ENCODE measurements at places on chromosomes 6 and 20.

- DNase-seq: no peak
These were observed 39.0 kb downstream of the GCM1 start for GRCh38 chr6:53109612-53110011.

DNA sequence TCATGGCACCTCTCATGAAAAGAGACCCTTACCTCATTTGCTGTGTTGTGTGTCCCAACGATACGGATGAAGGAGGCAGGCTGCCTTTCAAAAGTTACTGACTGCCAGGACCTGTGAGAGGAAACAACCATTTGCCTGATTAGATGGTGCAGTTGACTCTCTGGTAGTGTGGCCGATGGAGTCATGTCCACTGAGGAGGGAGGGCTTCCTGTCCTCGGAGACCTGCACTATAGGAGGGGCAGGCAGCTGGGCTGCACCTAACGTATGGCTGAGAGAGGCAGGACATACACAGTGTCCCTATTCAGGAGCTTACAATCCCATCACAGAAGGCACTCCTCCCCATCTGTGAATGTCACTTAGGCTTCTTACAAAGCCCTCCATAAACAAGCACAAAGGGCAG is 373.0 kb downstream of the ZFAND3 start:
- no peak for DNase-seq

DNA sequence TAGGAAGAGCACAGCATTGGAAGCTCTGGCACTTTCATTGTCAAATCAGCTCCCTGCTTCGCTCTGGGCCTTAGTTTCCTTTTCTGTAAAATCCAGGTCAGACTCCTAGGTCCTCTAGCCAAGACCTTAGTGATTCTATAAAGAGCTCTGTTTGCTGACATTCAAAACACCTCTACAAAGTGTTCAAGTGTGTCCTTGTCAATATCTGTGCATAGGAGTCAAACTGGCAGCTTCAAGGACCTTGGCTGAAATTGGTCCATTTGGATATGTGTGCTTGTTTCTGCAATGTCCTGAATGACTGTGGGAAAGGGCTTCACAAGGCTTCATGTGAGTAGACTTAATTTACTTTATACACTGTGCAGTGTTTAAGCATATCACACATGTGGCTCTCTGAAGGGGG is 73.9 kb upstream of the ENPP5 start:
- DNase-seq: no peak

DNA sequence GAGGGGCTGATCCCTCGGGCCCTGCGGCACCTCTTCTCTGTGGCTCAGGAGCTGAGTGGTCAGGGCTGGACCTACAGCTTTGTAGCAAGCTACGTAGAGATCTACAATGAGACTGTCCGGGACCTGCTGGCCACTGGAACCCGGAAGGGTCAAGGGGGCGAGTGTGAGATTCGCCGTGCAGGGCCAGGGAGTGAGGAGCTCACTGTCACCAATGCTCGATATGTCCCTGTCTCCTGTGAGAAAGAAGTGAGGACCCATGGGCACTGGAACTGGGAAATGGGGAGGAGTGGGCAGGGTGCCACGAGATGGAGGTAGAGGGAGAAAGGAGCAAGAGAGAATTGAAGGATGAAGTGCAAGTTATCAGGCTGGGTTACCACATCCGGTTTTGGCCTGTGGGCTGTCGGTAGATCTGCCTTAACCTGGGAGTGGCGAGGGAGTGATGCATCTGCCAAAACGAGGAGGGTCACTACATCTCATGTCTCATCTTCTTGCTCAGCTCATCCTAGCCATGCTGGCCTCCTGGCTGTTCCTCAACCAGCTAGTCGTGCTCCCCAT is 5.4 kb upstream of the PHF1 start:
- DNase-seq: no peak

DNA sequence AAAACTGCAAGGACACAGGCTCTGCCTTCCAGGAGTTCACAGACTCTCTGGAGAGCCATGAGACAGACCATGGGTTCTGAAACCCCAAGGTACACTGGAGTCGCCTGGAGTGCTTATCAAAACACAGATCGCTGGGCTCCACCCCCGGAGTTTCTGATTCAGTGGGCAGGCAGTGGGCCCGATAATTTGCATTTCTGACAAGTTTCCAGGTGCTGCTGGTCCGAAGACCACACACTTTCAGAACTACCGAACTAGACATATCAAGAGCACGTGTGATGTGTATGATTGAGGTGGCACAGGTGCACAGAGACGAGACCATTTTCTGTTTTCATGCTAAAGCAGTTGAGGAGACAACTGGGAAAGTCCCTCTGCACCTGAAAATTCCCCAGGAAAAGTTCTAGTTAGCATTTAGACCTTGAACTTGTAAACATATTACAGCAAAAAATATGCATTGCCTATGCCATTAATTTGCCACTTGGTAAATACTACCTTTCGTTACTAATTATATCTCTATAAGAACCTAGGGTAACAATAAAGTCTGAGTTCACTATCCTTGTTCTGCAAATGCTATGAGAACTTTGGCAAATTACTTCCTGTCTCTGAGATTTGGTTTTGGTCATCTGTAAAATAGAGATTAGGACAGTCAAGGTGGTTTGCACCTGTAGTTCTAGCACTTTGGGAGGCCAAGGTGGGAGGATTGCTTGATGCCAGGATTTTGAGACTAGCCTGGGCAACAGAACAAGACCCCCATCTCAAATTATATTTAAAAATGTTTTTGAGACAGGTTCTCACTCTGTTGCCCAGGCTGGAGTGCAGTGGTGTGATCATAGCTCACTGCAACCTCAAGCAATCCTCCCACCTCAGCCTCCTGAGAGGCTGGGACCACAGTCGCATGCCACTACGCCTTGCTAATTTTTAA is 14.3 kb upstream of the PIM1 start:
- peak; percentile 85 for DNase-seq

GRCh38 chr6:24967211-24967610 is 31.5 kb upstream of the RIPOR2 start:
- no peak for DNase-seq

DNA sequence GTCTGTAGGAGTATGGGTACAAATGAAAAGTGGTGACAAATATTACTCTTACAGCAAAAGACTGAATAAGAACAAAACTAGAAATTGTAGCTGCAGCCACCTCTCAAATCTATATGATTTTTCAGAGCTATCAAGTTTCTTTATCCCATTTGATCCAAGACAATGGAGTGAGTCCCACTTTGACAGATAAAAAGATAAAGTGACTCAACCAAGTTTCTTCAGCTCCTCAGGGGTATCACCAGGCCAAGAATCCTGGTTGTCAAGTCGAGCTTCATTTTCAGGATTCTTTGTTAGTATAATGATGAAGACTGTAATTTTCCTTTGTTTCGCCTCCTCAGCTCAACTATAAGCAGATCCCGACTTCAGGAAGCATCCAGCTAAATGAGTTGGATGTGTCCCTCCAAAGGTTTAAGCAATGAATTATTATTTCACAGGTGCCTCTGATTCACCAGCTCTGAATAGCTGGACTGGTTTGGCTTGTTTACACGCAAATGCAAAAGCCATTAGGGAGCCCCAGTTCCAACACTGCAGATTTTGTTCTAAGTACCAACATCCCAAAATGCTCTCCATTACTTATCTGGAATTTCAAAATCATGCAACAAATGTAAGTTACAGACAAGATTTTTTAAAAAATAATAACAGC is 238.9 kb downstream of the MAFB start:
- no peak for DNase-seq

All from stimulated activated CD4-positive, alpha-beta T cell treated with anti-CD3 and anti-CD28 coated beads, Interleukin-15, amount 100 ng/mL, for 24 hours (primary cell).